ENCODE measurements at places on chromosomes 6 and 20.
A peak's percentile ranks its signal among the peaks of the same experiment; 100 is the strongest.

GRCh38 chr6:34414999-34415858, 10.6 kb downstream of the RPS10 start:
- DNase-seq = peak; percentile 46

- DNase-seq = no peak
Observed at GRCh38 chr20:51727872-51728271, 40.3 kb downstream of the ATP9A start.

GRCh38 chr20:47054945-47055344, 160.3 kb downstream of the EYA2 start:
- no peak for DNase-seq

GRCh38 chr20:7841971-7842310, 98.3 kb downstream of the HAO1 start:
- DNase-seq = peak; percentile 75

DNA sequence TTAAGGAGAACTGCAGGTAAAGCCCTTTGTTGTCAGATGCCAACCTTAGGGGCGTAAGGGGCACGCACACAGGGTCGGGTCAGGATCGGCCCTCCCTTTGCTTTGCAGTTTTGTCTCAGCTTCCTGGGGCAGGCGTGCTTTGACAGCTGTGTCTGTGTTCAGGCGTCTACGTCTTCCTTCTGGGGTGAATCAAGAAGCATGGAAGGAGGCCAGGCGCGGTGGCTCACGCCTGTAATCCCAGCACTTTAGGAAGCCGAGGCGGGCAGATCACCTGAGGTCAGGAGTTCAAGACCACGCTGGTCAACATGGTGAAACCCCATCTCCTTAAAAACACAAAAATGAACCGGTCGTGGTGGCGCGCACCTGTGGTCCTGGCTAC, 1.3 kb downstream of the ZGPAT start:
- DNase-seq = no peak

DNA sequence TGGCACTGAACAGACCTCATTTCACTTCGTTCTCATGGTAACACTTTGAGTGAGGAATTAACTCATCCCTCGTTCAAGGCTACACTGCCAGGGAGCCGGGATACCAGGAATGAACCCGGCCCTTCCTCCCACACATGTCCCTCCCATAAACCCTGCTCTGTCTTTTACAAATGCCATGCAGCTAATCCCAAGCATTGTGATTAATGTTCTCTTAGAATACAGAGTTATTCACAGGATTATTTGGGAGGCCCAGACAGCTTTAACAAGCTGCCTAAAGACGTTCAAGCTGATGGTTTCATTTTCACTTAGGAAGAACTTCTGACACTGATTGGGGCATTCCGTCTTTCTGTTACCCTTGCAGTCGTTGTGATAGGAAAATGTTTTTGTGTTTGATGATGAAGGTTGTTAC, 42.5 kb upstream of the CD83 start:
- no peak for DNase-seq

GRCh38 chr6:40535819-40536380, 51.3 kb downstream of the LRFN2 start:
- DNase-seq = no peak

DNA sequence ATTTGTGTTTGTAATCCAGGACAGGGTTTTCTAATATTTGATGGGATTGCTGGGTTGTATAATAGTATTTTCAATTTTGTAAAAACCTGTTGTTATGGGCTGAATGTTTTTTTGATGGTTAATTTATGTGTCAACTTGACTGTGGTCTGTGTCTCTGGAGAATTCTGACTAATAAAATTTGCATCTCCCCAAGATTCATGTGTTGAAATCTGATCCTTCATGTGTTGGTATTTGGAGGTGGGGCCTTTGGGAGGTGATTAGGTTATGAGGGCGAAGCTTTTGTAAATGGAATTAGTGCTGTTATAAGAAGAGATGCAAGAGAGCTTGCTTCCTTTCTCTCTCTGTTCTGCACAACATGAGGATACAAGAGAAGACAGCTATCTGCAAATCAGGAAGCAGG, 48.7 kb upstream of the SAMD5 start:
- DNase-seq = no peak

DNA sequence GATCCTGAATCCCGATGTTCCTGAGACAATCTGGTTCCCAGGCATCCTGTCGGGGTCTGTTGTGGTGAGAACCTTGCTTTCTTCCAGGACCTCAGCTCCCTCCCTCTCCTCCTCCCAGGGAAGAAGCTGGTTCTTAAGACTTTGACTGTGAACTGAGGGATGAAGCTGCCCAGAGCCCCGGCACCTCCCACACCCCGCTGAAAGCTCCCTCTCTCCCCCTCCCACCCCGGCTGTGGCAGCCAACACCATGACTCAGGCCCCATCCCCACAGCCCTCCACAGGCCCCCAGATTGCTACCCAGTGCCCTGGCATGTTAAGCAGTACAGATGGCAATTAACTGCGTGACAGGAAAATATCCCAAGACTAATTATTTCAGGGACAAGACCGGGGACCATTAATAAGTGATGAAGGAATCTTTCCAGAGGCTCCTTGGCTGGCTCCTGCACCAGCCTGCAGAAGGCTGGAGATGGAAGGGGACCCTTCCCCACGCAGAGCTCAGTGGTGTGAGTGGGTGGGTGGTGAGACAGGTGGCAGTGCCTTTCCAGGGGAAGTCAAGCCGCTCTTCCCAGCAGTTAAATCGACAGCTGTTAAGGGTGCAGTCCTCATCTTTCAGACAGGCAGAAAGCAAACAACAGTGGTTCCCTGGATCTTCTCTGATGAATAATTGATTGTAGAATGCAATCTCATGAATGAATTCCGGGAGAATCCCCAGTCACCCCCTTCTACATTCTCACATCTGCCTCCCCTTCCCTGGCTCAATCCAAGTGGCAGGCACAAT, 237.9 kb downstream of the LRFN2 start:
- DNase-seq = no peak

GRCh38 chr20:50469176-50469723, 40.9 kb upstream of the PTPN1 start:
- no peak for DNase-seq

DNA sequence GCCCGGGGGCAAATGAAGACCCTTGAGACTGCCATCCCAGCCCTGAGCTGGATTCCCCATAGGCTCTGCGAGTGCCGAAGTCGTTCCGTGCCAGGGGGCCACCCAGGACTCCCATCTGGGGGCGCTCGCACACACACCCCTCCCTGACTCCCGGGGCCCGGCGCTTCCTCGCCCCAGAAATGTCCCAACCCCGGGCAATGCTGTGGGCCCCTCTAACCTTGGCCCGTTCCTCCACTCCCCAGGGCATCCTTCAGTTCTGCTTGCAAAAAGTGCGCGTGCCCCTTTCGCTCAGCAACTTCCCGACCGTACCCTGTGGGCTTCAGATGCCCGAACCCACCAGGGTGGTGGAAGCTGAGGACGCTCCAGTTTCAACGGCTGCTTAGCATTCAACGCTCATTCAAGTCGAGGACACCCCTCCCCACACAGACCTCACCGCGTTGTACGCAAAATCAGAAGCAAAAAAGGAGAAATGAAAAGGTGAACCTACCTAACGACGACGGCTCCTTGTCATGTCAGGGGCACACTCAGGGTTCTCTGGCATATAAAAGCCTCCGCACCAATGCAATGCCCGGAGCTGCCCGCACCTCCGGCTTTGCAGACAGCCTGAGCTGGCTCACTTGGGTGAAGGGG, 25.3 kb downstream of the RIPOR2 start:
- DNase-seq = no peak

GRCh38 chr20:60062431-60063047, 104.3 kb downstream of the CDH26 start:
- DNase-seq = no peak

DNA sequence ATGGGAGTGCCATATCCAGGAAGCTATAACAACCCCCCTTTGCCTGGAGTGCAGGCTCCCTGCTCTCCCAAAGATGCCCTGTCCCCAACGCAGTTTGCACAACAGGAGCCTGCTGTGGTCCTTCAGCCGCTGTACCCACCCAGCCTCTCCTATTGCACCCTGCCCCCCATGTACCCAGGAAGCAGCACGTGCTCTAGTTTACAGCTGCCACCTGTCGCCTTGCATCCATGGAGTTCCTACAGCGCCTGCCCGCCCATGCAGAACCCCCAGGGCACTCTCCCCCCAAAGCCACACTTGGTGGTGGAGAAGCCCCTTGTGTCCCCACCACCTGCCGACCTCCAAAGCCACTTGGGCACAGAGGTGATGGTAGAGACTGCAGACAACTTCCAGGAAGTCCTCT, 56.7 kb upstream of the TMEM181 start:
- no peak for DNase-seq

DNA sequence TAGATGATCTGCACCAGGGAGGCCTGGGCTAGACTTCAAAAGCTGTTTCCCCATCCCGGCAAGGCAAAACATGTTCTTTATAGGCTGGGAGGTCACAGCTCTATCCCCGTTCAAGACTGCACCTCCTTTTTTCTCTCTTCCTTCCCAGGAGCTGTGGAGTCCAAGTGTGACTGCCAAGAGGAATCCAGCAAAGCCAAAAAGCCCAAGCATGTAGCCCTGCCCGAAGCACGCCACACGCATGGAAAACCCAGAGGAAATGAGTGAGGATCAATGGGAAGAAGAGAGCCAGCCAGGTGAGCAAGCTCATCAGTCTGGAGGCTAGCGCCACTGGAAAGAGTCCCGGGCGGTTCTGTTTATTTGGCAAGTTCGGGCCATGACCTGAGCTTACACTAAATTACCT, 240.4 kb downstream of the PRL start:
- no peak for DNase-seq

DNA sequence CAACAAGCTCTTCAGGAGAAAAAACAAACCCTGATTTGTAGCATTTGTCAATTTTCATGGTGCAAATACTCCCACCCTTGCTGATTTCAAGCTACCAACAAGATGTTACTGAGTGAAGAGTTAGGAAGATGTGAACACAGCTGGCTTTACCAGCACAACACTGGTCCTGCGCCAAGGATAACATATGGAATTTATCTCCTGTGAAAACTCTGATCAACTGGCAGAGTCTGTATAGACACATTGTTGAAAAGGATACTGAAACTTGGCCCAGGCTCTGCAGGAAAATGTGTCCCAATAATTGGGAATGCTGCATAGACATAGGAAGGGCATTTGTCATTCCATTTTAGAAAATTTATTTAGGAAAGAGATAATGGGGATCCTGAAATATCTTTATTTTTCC, 29.0 kb downstream of the OTOR start:
- no peak for DNase-seq

GRCh38 chr6:125679651-125680050, 69.8 kb upstream of the HEY2 start:
- no peak for DNase-seq

GRCh38 chr6:80338201-80338836, 231.8 kb downstream of the BCKDHB start:
- DNase-seq = no peak

DNA sequence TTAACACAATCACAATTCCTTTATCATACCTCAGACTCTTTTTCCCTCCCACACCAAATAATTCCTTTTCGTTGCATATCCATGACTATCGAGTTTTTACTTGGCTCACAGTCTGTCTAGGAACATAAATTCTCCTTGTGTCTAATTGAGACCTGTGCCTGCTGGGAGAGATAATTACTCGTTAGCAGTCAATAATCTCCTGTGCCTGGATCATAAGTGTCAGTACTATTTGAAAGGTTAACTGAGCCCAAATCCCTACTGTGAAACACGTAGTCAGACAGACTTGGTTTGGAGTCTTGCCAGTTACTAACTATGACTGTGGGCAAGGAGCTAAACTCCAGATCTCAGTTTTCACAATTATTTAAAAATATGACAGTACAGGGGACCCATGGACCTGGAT, 5.7 kb upstream of the CTNNBL1 start:
- no peak for DNase-seq

DNA sequence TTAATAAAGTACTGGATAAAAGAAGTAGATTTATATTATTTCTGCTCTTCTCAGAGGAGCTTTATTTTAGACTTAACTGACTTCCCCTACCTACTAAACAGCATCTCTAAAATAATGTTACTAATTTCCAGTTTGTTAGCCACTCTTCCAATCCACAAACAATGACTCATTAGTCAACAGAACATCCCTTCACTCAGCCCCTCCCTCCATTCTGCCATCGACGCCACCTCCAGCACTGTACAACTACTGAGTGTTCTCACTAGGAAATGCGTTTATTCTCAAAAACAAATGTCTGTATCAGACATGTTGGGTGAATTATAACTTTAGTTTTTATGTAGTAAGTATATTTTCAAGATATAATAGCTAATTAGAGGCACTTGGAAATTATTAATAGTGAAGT, 427.0 kb downstream of the EYS start:
- no peak for DNase-seq

DNA sequence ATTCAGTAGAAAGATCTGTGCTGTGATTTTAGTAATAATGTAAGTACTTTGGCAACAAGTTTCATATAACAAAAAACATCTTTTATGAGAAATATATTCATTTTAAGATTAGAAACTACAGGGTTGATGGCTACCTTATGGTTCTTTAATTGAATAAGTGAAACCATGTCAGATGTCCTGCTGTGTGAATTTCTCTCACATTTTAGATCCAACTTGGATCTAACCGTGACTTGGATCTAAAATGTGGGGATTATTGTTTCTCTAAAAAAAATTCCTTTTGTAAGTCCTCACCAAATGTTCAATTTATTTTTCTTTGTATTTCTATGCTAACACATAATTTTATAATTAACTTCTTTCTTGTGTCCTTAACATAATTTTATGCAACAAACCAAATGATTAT, 30.4 kb downstream of the ZC2HC1B start:
- no peak for DNase-seq

- peak; percentile 7 for DNase-seq
Observed at GRCh38 chr6:42403421-42403820, 48.3 kb downstream of the TRERF1 start.

DNA sequence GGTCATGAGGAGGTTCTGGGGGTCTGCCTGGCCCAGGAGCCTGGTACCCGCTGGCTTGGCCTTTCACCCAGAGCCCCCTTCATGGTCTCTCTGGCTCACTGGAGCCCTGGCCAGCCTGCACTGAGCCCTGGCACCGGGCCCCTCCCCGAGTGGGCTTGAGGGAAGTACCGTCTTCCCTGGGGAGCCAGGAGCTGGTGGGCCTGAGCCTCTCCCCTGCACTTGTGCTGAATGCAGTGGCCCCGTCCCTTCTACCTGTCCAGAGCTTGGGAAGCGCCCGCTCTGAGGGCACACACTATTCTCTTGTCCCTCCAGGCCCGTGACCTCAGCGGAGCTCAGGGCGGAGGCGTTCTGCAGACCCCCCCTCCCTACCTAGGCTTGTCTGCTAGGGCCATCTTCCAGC, 62.2 kb downstream of the TCP11 start:
- DNase-seq = no peak

- DNase-seq = no peak
Observed at GRCh38 chr20:40481337-40481736, 207.7 kb downstream of the MAFB start.

DNA sequence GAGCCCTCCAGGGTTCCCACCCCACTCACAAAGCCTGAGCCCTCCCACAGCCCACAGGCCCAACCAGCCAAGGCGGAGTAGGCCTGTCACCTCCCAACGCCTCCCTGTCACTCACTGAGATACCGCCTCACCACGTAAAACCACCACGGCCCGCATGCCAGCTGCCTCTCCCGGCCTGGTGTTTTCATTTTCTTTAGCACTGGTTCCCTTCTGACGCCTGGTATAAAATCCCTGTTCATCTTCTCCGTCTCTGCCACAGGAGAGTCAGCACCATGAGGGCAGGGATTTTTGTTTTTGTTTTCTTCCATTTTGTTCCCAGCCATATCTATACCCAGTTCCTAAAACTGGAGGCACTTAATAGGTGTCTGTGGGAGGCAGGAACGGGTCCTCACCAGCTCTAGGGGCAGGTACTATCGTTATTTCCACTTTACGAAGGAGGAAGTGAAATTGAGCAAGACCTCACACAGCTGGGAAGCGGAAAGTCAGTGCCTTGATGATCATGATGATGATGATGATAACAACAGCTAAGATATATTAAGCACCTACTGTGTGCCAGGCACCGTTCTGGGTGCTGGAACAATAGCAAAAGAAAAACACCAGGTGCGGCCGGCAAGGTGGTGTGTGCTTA, 58.6 kb downstream of the SNAI1 start:
- no peak for DNase-seq

Data from HFFc6 (cell line).